ENCODE measurements at places on chromosomes 11 and 22. TPM values are rescaled to one million over a fixed set of nuclear protein-coding genes. Genes with fewer than 3 reads are reported as not detected.
A peak's percentile ranks its signal among the peaks of the same experiment; 100 is the strongest.

The RAG2 gene
- 0.31 TPM for polyA plus RNA-seq

The OR5B21 gene
- polyA plus RNA-seq, result not detected

GRCh38 chr22:19120829-19121630 is 1.2 kb downstream of the DGCR2 start:
- no peak for DNase-seq

GRCh38 chr11:45280449-45280848 is 5.7 kb downstream of the SYT13 start:
- no peak for DNase-seq

The FREY1 gene
- polyA plus RNA-seq, result 0.45 TPM

The APOBEC3C gene
- 11.0 TPM for polyA plus RNA-seq

The RAG1 gene
- polyA plus RNA-seq, result 3.1 TPM

DNA sequence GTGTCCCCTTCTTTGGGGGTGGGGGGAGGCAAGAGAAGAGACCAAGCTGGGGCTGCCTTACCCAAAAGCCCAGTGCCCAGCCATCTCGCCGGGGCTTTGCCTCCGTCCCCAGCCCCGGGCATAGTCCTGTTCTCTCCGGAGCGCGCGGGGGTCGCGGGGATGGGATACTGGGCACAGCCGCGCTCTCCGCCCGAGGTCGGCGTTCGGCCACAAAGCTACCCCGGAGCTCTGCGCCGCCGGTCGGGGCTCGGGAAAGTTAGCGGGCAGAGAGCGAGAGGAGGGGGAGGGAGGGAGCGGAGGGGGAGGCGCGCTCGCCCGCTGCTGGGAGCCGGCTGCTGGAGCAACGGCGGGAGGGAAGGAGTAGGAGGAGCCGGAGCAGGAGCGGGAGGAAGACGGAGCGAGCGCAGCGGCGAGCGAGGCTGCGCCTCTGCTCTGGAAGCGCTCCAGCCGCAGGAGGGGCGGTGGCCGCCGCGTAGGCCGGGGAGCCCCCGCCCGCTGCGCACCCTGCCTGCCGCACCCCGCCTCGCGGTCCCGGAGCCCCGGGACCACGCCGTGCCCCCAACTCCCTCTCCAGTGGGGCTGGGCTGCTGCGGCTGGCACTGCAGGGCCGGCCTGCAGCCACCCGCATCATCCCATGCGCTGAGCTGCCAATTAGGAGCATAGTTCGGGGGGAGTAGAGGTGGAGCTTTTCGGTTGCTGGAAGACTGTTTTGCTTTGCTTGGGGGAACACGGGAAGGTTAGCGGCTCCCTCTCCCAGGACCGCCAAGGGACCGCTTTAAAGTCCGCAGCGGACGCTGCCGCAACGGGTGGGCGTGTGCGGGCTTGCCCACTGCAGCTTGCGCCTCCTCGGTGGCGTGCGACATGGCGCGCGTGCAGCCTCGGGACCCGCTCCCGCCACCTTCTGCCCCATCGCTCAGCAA is at the start of gene SCN4B:
Gene SCN4B, minus strand, starts transcription at position 272 of the 920 bp plus-strand sequence. Its CDS starts 150 bp downstream, at position 122.
- no peak for DNase-seq

GRCh38 chr11:61125310-61125684 is 23.0 kb downstream of the CD5 start:
- no peak for DNase-seq

The ZFP91 gene
- 64.7 TPM for polyA plus RNA-seq

- DNase-seq, result no peak
These were observed 182.8 kb downstream of the C11orf87 start for GRCh38 chr11:109604481-109605400.

DNA sequence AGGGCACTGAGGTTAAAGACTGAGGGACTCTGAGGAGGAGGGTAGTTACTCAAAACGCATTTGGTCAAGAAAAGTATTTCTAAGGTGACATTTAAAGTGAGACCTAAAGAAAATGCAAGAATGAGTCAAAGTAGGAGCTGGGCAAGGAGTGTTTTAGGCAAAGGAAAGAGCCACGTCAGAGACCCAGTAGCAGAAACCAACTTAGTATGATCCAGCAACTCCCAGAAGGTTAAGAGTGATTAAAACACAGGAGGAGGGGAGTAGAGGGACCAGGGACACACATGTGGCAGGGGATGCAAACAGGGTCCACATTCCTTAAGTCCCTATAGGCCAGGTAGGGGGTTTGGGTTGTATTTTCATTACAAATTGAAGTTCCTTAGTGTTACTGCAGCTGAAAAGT is 24.3 kb upstream of the CCDC34 start:
- no peak for DNase-seq

The TBX1 gene
- 0.14 TPM for polyA plus RNA-seq

The YAP1 gene
- polyA plus RNA-seq, result 193 TPM

The GTSE1 gene
- 13.9 TPM for polyA plus RNA-seq

- DNase-seq, result no peak
These were observed 292.8 kb upstream of the SYN3 start for GRCh38 chr22:33350961-33351360.

- DNase-seq, result no peak
These were observed 2.1 kb upstream of the APOA5 start for GRCh38 chr11:116793772-116794097.

The LRRC74B gene
- 0.07 TPM for polyA plus RNA-seq

DNA sequence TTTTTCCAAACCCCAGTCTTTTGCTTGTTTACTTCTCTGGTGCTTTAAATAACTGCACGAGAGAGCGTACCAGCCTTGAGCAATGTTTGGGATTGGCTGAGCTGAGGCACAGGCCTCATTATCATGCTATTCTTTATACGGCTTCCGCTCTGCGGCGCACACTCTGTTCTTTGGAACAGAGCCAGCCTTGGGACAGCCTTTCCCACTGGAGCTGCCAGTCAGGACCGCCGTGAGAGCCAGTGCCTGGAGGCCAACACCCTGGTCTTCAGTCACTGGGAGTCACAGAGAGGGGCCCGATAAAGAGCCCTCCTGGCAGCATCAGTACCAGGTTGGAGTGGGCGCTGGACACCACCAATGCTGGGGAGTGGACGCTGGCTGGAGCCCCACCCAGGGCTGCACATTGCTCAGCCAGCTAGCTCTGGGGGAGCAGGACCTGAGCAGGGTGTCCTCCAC is 125.6 kb downstream of the BCR start:
- DNase-seq, result no peak

DNA sequence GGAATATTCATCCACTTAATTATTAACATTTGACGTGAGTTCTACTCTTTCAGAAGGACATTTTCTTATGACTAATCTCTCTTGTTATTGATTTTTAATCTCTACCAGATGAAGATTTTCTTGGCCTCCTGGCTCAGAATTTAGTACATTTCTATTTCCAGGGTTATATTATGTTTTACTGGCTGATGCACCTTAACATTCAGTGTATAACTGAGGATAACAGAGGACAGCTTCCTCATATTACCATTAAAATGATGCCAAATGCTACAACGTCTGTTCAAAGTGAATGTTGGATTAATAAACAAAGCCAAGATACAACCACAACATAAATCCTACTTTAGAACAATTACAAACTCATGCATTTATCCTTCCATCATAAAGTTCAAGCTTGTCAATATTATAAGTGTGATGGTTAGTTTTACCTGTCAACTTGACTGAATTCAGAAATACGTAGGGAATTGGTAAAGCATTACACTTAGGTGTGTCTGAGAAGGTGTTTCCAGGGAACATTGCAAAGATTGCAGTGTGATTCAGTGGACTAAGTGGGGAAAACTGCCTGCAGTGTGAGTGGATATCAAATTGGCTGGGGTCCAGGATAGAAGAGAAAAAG is 485.2 kb downstream of the LRRC4C start:
- no peak for DNase-seq

- DNase-seq, result no peak
These were observed 547.6 kb downstream of the BUD13 start for GRCh38 chr11:116225236-116225635.

The SLC22A6 gene
- polyA plus RNA-seq, result 31.3 TPM

DNA sequence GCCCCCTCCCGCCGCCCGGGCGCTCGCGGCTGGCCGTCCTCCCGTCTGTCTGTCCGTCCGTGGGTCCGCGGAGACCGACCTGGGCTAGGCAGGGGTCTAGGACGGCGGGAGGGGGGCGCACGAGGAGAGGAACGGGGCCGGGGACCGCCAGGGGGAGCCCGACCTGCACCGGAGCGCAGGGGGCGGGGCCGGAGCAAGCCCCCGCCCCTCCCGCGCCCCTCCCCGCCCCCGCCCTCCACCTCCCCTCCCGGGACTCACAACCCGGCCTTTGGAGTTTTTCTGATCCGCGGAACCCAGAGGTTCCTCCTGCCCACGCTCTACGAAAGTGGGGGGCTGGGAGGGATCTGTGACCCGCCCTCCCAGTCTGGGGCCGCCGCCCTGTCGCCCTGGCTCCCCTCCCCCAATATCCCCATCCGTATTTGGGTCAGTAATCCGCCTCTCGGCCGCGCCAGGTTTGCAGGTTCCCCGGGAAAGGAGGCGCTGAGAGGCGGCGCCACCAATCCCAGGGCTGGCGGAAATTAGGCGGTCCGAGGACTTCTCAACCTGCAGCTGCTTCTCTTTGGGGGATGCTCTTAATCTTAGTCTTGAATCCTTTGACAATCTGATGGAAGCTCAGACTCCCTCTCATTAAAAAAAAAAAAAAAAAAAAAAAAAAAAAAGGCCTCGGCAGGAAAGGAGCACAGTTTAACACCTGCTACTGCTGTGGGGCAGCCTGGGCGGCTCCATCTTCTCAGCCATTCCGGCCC is 925 bp upstream of the KCNJ11 start:
- peak; percentile 47 for DNase-seq

DNA sequence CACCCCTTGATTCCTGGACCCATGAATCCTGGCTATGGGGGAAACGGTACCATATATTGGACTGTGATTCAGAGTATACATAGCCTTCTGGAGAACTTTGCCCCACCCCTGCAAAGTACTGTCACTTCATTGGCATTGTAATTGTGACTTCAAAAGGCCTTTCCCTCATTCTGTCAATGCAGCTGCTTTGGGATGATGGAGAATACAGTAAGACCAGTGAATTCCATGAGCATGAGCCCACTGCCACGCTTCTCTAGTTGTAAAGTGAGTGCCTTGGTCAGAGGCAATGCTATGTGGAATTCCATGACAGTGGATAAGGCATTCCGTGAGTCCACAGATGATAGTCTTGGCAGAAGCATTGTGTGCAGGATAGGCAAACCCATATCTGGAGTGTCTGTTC is 25.7 kb upstream of the MSANTD2 start:
- DNase-seq, result no peak

DNA sequence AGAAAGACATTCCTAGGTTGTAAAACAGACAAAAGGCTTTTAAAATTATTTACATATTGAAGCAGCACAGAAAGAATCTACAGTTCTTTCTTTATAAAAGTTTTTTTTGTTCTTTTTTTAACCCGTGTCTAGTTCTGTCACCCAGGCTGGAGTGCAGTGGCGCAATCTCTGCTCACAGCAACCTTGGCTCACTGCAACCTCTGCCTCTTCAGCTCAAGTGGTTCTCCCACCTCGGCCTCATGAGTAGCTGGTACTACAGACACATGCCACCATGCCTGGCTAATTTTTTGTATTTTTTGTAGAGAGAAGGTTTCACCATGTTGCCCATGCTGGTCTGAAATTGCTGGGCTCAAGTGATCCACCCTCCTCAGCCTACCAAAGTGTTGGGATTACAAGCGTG is 3.8 kb upstream of the INCENP start:
- no peak for DNase-seq

- no peak for DNase-seq
These were observed 501 bp downstream of the CD151 start for GRCh38 chr11:833114-833791.

- DNase-seq, result no peak
These were observed 75.1 kb downstream of the RAB38 start for GRCh38 chr11:88100151-88100550.

The OR8G1 gene
- not detected for polyA plus RNA-seq

GRCh38 chr11:75733431-75734107 is 15.9 kb downstream of the MOGAT2 start:
- no peak for DNase-seq

DNA sequence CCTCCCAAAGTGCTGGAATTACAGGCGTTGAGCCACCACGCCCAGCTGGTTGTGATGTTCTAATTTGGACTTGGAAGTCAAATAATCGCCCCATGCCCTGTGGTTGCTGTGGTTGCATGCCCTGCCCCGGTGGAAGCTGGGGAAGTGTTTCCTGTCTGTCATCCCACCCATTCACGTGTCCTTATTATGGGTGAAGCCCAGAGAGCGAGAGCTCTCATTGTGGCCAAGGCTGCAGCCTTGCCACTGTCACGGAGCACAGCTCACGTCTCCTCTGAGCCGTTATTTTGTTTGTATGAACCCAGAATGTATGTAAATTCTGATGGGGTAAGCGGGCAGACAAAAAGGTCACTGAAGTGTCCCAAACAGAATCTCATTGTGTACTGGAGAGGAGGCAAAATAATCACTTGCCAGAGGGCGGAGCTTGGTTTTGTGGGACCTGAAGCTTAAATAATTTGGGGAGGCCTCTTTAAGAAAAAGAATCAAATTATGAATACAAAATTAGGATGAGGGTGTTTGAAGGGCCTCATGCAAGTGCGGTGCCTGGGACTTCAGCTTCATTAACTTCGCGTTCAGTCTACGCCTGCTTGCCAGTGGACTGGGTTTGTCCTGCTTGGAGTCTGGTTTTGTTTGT is 25.8 kb upstream of the TREH start:
- DNase-seq, result no peak

The SEPTIN3 gene
- 6.9 TPM for polyA plus RNA-seq

GRCh38 chr22:37098976-37099591 is 10.4 kb downstream of the TMPRSS6 start:
- no peak for DNase-seq

DNA sequence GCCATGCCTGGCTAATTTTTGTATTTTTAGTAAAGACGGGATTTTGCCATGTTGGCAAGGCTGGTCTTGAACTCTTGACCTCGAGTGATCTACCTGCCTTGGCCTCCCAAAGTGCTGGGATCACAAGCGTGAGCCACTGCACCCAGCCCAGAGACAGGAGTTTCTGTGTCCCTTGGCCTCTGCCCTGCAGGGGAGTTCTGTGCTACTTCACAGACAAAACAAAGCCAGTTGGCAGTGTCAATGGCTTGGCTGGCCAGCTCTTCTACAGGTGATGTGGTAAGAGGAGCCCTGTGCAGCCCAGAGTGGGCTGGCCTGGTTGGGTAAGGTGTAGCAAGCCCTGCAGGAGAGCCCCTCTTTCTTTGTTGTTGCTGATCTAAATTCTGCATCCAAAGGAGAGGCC is 60.5 kb upstream of the SHISAL1 start:
- DNase-seq, result no peak

- DNase-seq, result no peak
These were observed 747.9 kb downstream of the OPCML start for GRCh38 chr11:132784441-132784840.

DNA sequence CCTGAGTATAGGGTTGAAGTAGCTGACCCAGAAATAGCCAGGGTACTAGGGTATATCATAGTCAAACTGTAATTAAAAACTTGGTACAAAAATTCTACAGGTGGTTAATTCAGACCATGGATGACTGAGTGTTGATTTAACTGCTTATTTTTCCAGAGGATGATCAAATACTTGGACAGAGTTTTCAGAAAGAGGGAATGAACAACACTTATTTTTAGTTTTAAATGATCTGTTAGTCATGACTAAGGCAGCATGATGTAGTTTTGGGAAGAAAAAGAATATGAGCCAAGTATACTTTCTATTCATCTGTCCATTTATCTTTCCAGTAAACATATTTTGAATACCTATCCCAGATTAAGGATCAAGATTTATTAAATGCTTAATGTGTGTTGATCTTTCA is 19.8 kb upstream of the CCDC89 start:
- no peak for DNase-seq

Data from right renal cortex interstitium (tissue), 3 donors.